ENCODE measurements at places on chromosomes 11 and 22.

DNA sequence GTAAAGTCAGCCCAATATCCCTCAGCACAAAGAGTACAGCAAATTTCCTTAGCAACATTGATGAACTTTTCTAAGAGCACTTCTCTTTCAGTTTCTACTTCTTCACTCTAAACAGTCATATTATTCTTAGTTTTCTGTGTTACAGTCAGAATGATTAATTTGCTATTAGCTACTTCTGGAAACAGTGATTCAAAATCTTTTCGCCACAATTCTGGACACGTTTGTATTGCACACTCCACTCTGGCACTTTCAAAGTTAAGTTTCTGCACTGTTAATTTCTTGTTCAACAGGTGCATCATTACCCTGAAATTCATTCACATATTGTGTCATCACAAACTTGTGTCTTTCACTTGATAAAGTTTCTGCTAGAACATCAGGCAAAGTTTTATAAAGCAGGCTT lies 22.5 kb downstream of the ABTB2 start:
- peaks cover 11% of the 10 kb centered on the region for H3K4me1 ChIP-seq
- H3K36me3 ChIP-seq: no peaks in the 10 kb centered on the region
- DNase-seq: no peak
- no peak overlapping the region for H3K4me3 ChIP-seq

- H3K4me1 ChIP-seq: no peaks in the 10 kb centered on the region
- no peaks in the 10 kb centered on the region for H3K36me3 ChIP-seq
- no peak overlapping the region for H3K27ac ChIP-seq
Observed at GRCh38 chr11:130817330-130817944, 98.8 kb downstream of the SNX19 start.

DNA sequence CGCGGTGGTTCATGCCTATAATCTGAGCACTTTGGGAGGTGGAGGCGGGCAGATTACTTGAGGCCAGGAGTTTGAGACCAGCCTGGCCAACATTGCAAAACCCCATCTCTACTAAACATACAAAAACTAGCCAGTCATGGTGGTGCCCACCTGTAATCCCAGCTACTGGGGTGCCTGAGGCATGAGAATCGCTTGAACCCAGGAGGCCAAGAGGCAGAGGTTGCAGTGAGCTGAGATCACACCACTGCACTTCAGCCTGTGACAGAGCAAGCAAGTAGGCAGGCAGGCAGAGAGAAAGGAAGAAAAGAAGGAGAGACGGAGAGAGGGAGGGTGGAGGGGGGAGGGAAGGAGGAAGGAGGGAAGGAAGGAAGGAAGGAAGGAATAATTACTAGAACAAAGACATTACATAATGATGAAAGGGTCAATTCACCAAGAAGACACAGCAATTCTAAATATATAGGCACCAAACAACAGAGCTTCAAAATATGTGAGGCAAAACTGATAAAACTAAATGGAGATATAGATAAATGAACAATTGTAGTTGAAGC lies 13.8 kb upstream of the CLDN5 start:
- H3K4me1 ChIP-seq: no peaks in the 10 kb centered on the region
- no peaks in the 10 kb centered on the region for H3K36me3 ChIP-seq
- no peak overlapping the region for H3K4me3 ChIP-seq
- no peaks in the 10 kb centered on the region for H3K27me3 ChIP-seq
- no peak for DNase-seq

DNA sequence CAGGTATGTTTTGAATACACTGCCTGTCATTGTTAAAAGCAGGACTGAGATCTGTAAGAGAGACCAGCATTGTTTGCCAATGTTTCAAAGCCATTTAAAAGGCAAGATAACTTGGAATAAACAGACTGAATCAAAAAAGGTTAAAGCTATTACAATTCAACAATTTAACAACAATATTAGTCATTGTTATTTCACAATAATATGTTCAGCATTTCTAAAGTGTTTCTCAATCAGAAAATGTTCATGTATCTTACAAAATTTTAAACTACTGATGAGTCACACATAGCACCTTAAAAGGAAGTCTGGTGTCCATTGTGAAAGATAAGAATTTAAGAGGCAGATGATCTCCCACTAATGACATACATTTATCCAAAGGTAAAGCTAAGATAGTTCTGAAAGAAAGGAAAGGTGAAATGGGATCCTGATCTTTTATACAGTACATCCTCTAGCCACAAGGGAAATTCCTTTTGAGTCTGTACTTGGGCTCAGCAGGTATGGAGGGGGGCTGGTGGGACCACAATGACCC lies 79.7 kb downstream of the MAML2 start:
- H3K27ac ChIP-seq: peak overlapping the region; percentile 61
- no peaks in the 10 kb centered on the region for H3K27me3 ChIP-seq
- no peak for DNase-seq
- H3K36me3 ChIP-seq: no peaks in the 10 kb centered on the region

DNA sequence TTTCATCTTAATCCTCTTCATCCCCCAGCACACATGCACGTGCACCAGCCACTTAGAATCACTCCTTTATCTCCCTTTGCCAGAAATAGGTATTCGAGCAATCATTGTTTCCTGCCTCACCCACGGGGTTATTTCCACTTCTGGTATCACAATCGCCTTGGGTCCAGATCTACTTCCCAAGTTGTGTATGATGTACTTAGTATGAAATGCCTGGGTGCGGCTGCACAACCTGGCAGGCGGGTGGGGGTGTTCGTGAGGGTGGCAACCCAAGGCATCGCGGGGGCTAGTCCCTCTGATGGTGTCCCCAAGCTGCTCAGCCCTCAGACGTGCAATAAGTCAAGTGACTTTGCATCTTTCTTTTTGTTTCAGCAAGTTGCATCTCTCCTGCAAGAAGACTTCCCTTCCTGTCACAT lies 475.6 kb downstream of the MIAT start:
- no peak overlapping the region for H3K4me3 ChIP-seq
- H3K36me3 ChIP-seq: no peaks in the 10 kb centered on the region
- no peak overlapping the region for H3K27ac ChIP-seq
- DNase-seq: no peak

GRCh38 chr11:124098141-124098540 lies 17.1 kb upstream of the VWA5A start:
- no peak overlapping the region for H3K27ac ChIP-seq
- no peak overlapping the region for H3K4me3 ChIP-seq
- H3K36me3 ChIP-seq: no peaks in the 10 kb centered on the region
- no peak for DNase-seq

GRCh38 chr11:69425444-69425843 lies 56.0 kb upstream of the LINC01488 start:
- no peaks in the 10 kb centered on the region for H3K4me1 ChIP-seq
- no peaks in the 10 kb centered on the region for H3K27me3 ChIP-seq
- no peak overlapping the region for H3K27ac ChIP-seq
- H3K36me3 ChIP-seq: no peaks in the 10 kb centered on the region
- no peak overlapping the region for H3K4me3 ChIP-seq

- H3K4me3 ChIP-seq: no peak overlapping the region
- no peak overlapping the region for H3K27ac ChIP-seq
- H3K36me3 ChIP-seq: no peaks in the 10 kb centered on the region
- H3K4me1 ChIP-seq: no peaks in the 10 kb centered on the region
- no peak for DNase-seq
Observed at GRCh38 chr11:8030526-8031247, 43.5 kb downstream of the EIF3F start.

GRCh38 chr11:44740967-44741366 lies 14.2 kb downstream of the TSPAN18 start:
- H3K27ac ChIP-seq: peak overlapping the region; percentile 57
- peaks cover 6% of the 10 kb centered on the region for H3K4me1 ChIP-seq
- no peaks in the 10 kb centered on the region for H3K27me3 ChIP-seq
- H3K36me3 ChIP-seq: no peaks in the 10 kb centered on the region
- DNase-seq: no peak
- no peak overlapping the region for H3K4me3 ChIP-seq

All from gastrocnemius medialis (tissue), 4 donors.